Melanocyte of skin (primary cell): ENCODE measurements at places on chromosomes 4 and X. TPM values are rescaled to one million over a fixed set of nuclear protein-coding genes. Genes with fewer than 3 reads are reported as not detected.

The OPRPN gene
- total RNA-seq = not detected in 2 replicates

The GLRA2 gene
- not detected in 2 replicates for total RNA-seq

The DMRTC1B gene
- total RNA-seq = not detected in 2 replicates

The RAB40AL gene
- total RNA-seq = 1.0 and 1.1 TPM in 2 replicates

The CFAP99 gene
- total RNA-seq = under 0.01 TPM in 1 of 2 replicates, not detected in the other

The SOWAHD gene
- 0.36 TPM in 1 of 2 replicates, not detected in the other for total RNA-seq

The TXK gene
- total RNA-seq = 0.34 and 0.36 TPM in 2 replicates

The KDM6A gene
- 11.7 and 29.4 TPM in 2 replicates for total RNA-seq

The ATRX gene
- total RNA-seq = 30.0 and 64.0 TPM in 2 replicates

The LANCL3 gene
- total RNA-seq = under 0.01 TPM in 2 replicates
